ENCODE measurements at places on chromosomes 1 and 21.
A peak's percentile ranks its signal among the peaks of the same experiment; 100 is the strongest.

- DNase-seq, result no peak
These were observed 149.7 kb upstream of the JUN start for GRCh38 chr1:58933599-58933926.

DNA sequence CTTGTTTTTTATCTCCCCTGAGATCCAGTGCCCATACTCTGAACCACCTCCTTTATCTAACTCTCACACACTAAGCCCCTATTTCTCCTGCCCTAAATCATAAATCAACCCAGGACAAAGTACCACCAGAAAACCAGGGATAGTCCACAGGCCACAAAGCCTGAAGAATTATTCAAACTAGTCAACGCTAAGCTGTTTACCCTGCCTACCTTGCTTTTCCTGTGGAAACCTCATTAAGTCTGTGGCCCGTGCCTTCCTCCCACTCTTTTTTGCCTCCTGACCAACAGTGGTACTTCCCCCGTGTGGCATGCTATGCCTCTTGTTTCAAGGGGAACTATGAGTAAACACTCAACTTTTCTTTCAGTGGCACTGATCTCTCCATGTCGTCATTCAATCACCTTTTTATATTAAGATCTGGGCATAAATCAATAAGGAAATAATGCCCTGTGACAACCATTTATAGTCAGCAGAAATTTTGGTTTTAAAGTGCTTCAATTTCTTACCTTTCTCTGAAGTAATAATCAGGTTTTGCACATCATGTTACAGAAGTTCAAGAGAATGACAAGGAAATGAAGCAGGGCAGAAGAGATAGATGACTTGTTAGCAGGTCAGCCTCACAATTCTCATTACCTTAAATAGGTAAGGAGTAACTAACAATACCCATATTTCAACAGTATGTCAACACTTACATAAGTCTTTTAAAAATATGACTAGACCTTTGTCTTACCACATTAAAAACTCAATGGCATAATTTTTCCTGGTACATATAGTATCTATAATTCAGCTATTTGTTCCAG, 32.1 kb downstream of the EYA3 start:
- DNase-seq, result no peak

GRCh38 chr1:213371847-213372619, 321.0 kb downstream of the RPS6KC1 start:
- no peak for DNase-seq

GRCh38 chr21:42925114-42925926, at the start of gene ERVH48-1:
TSS of gene ERVH48-1 (minus strand) at chr21:42925630. CDS start at chr21:42919006, 6,624 bp downstream.
- DNase-seq, result no peak

GRCh38 chr1:150162862-150163706, 13.4 kb downstream of the PLEKHO1 start:
- no peak for DNase-seq

DNA sequence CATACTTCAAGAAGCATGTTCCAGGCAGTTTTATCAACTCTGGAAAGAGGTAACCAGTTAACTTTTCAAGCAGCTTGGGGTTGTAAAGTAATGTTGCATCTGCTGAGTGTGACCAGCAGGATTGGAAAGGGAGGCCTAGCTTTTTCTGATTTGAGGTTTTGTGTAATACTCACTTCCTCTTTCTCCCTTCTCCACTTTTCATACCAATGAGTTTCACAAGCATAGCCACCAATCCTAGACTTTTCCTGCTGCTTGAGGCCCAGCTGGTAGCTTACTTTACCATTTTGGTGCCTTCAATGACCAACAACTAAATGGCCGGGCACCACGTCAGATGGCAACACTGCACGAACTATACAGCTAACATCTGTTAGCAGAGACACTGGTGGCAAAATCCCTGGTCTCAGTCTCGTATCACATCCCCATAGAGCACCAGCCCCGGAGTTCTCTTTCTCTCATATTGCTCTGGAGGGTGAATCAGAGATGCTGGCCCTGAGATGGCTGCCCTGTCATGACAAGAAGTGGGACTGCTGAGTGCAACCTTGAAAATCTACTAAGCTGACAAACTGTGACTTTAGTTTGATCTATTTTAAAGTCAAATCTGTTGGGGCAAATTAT, 14.8 kb upstream of the GPR88 start:
- no peak for DNase-seq

DNA sequence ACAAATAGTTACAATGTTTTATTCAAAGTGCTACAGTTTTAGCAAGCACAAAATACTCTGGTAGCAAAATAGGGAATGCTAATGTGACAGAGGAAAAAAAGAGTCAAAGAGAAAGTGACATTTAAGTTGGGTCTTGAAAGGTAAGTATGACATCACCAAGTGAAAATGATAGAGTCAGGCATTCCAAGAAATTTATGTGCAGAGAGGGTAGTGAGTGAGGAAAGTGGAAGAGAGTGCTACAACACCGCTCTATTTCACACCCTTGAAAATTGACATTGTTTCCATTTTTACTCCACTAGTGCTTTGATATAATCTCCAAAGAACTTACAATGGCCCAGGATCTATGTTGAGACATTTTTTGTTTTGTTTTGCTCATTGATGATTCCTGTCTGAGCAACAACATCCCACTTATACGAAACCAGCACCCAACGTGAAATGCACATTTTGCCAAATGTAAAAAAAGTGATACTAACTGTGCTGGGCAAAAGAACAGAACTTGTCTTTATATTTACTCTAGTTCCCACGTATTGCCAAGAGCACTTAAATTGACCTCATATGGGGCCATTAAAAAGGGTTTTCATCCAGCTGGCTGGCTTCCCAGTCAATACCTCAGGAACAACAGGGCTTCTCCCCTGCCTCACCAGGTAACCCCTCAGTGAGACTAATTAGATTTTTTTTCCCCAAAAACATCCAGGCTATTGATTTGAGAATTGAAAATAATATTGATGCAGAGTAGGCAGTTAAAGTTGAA, 206.3 kb upstream of the NR5A2 start:
- DNase-seq, result no peak

DNA sequence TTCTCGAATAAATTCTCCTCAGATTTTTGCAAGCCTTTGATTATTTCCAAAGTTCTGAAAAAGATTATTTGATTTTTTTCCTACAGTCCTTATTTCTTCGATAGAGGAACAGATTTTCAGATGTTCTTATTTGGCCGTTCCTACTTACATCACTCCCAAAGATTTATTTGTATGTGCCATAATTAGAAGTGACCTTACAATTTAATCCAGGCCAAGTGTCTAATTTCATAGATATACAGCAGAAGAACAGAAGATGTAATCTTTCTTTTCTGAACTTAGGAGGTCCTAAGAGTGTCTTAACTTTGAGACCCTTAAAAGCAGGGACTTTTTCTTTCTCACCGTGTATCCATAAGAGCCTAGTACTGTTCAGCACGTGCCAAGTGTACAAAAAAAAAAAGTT, 46.3 kb downstream of the MAP10 start:
- DNase-seq, result no peak

GRCh38 chr1:187680823-187681222, 852.1 kb downstream of the PLA2G4A start:
- DNase-seq, result no peak

DNA sequence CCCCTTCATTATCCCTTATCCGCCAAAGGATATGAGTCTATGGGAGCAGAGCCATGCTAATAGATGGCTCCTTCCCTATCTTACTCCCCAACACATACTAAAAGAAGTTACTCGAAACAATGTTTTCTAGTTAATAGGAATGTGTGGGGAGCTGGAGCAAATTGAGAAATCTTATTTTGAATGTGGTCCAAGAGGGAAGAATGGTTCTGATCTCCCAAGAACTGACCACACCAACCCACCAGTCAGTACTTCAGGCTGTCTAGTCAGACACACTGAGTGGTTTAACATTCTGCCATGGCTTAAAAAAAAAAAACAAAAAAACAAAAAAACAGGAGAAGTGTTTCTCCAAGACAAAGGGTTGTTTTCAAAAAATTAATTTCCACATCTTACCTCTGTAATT, 31.5 kb upstream of the DNASE2B start:
- no peak for DNase-seq

- no peak for DNase-seq
These were observed 2.7 kb downstream of the DCST2 start for GRCh38 chr1:155030899-155031298.

GRCh38 chr1:914891-915280, 8.8 kb upstream of the SAMD11 start:
- no peak for DNase-seq

- no peak for DNase-seq
These were observed 32.1 kb upstream of the MX1 start for GRCh38 chr21:41393876-41394465.

DNA sequence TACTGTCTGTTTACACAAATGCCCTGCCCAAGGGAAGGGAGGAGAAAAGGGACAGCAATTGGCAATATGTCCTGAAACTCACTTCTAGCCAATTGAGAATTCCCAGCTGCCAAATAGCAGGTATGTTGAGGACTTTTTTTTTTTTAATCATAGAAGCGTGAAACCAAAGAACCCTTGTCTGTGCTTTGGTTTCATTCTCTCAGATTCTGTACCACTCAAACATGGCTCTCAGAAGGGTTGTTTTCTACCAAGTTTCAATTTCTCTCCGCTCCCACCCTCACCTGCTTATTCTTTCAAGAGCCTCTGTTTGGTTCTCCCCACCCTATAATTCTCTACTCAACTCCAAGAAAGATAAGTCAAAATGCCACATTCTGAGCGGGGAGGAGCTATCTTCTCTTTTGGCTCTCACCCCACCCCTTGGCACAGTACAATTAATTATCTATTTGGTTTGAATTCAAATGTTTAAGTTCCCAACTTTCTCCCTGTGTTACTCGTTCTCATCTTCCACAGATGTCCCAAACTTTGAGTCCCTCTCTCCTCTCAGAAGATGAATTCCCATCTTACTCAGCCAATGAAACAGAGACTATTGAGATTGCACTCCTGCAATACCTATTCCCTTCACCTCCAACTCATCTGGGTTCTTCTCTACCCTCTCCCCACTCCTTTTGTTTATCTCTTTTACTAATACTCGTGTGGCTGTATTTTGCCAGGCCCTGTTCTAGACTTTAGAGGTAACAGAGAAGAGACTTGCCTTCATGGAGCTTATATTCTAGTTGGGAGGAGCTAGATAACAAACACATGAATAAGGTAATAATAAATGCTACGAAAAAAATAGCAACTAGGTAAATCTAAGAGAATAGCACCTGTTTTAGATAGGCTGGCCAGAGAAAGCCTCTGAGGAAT, 3.9 kb upstream of the TP53BP2 start:
- no peak for DNase-seq

GRCh38 chr1:97571760-97572159, 349.1 kb downstream of the DPYD start:
- DNase-seq, result no peak

DNA sequence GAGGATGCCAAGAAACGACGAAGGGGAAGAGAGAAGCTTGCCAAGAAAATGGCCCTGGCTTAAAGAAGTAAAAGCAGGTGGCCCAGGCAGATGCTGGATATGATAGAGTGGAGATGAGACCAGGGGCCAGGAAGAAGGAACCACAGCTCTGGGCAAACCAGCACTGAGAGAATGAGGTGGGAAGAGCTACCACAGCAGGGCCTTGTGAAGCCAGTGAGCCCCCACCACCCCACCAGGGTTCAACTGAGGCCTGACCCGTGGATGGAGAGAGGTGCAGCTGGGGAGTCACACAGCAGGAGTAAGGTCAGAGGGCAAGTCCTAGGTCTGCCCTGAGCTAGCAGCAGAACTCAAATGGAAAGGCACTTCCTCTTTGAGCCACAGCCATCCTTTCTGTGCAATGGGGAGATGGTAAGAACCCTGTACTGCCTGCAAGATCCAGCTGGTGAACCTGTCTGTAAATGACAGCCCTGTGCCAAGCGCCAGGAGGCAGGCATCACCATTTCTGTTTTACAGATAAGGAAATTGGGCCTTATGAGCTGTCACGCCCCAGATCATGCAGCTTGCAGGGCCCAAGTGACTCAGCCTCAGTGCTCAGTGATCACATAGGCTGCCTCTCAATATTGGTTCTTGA, 8.5 kb downstream of the SH3BGRL3 start:
- DNase-seq, result peak; percentile 17

- no peak for DNase-seq
These were observed 47.2 kb downstream of the MORN1 start for GRCh38 chr1:2344121-2344681.

DNA sequence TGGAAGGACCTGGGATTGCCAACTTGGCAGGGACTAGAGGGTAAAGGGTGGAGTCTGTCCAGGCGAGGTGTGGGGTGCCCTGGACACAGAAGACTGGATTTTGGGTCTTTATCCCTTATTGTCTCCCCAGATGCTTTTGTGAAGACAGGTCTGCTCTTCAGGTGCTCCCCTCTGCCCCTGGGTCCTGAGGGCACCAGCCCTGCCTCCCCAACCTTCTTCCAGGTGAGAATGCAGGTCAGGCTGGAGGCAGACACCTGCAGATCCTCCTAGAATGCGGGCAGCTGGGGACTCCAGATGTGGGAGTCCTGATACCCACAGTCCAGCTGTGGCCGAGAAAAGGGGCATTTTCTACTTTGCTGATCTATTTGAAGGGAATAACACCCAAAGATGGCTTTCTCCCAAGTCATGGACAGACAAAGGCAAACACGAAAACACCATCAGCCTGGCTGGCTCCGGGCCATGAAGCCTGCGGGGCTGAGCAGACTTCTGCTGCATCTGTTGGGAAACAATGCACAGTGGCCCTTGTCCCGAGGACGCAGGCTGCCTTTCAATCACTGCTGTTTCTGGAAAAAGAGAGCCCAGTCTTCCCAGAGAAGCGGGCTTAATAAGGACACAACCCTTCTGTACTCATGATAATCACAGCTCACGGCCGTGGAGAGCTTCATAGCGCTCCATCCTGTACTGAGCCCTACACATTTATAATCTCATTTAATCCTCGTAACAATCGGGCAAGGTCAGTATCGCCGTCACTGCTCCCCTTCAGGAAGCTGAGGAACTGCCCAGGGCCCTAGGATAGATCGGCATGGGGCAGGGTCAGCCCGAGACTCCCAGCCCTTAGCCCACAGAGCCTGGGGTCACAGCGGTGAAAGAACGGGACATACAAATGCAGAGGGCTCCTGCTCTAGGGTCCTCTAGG, 62.0 kb upstream of the ABCG1 start:
- no peak for DNase-seq

DNA sequence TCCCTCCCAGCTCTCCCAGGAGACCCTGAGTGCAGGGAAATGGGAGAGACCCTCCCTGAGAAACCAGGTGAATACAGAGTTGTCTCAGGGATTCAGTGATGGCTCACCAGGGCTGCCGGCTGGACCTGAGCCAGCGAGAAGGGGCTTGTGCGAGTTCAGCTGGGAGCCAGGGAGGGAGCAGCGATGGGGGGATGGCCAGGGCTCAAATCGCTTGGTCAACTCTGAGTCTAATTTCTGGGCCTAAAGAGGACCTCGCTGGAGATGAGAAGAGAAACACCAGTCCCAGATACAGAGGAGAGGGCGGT, 6.5 kb downstream of the FCGR2A start:
- no peak for DNase-seq

- DNase-seq, result no peak
These were observed 49.1 kb upstream of the DR1 start for GRCh38 chr1:93296555-93297154.

- DNase-seq, result no peak
These were observed 52.6 kb downstream of the FOXO6 start for GRCh38 chr1:41413748-41414281.

GRCh38 chr1:9228609-9229008, 6.0 kb upstream of the H6PD start:
- no peak for DNase-seq
